ENCODE measurements at places on chromosomes 2 and 18. TPM values are rescaled to one million over a fixed set of nuclear protein-coding genes. Genes with fewer than 3 reads are reported as not detected.
A peak's percentile ranks its signal among the peaks of the same experiment; 100 is the strongest.

DNA sequence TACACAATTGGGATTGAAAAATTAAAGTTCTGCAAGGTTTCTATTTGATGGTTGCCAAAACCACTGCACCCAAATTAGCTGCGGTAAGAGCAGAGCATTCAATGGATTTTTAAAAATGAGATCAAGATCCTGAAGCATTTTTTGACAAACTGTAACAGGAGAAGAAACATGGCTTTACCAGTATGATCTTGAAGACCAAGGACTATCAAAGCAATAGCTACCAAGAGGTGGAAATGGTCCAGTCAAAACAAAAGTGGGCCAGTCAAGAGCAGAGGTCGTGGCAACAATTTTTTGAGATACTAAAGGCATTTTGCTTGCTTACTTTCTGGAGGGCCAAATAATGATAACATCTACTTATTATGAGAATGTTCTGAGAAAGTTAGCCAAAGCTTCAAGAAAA lies 186.8 kb downstream of the RDH14 start:
- no peaks in the 10 kb centered on the region for H3K27me3 ChIP-seq
- H3K4me3 ChIP-seq: no peak overlapping the region
- no peak for DNase-seq
- no peak overlapping the region for H3K27ac ChIP-seq
- H3K4me1 ChIP-seq: peaks cover 4% of the 10 kb centered on the region

DNA sequence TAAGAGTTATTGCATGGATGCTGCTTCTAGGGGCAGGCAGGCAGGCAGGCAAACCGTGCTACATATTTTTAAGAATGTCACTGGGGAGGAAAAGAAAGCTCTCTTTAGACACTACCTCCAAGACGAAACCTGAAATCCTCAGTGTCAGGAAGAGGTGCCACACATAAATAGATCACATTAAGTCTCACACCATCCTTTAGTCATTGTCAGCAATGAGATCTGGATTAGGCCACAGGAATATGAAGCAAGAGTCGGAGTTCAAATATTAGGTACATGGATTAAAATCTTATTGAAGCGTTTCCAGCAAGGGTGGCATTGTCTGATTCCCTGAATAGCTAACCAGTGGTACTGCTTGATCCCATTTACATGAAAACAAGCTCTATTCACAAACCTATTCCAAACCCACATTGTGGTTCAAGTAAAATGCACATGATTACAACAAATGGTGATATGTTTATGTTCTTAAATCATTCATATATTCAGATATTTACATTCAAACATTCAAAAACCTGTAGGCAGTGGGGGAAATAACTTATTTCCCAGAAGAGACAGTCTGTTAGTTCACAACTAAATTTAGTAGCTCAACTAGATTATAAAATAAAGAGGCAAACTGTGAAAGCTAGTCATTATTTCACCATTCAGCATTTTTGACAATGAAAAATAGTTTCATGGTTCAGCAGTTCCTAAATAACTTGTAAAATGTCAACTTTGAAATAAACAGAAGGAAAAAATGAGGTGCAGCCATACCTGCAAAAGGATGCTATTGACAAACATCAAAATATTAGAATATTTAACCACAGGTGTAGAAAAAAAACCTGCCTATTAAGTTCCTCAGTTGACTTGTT lies 195.4 kb upstream of the SIX3 start:
- no peaks in the 10 kb centered on the region for H3K36me3 ChIP-seq
- H3K27me3 ChIP-seq: peaks cover 2% of the 10 kb centered on the region
- H3K27ac ChIP-seq: no peak overlapping the region
- H3K4me3 ChIP-seq: no peak overlapping the region
- H3K4me1 ChIP-seq: no peaks in the 10 kb centered on the region
- no peak for DNase-seq

DNA sequence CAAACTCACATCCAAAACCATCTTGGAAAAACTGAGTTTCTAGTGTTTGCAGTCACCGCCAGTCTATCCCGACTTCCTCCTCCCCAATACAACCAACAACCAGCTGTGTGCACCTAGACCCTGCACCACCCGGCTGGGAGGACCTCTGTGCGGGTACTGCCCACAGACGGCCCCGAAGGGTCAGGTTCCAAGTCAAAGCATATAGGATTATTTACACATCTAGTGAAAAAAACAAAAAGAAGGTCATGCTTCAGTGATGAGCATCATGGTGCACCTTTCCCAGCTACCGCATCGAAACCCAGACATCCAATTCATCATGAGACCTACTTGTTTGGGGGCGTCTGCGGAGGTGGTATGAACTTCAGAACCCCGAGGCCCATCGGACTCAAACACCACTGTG lies 124.8 kb downstream of the ZNF516 start:
- peaks cover 4% of the 10 kb centered on the region for H3K4me1 ChIP-seq
- no peaks in the 10 kb centered on the region for H3K27me3 ChIP-seq
- H3K36me3 ChIP-seq: peaks cover 20% of the 10 kb centered on the region

DNA sequence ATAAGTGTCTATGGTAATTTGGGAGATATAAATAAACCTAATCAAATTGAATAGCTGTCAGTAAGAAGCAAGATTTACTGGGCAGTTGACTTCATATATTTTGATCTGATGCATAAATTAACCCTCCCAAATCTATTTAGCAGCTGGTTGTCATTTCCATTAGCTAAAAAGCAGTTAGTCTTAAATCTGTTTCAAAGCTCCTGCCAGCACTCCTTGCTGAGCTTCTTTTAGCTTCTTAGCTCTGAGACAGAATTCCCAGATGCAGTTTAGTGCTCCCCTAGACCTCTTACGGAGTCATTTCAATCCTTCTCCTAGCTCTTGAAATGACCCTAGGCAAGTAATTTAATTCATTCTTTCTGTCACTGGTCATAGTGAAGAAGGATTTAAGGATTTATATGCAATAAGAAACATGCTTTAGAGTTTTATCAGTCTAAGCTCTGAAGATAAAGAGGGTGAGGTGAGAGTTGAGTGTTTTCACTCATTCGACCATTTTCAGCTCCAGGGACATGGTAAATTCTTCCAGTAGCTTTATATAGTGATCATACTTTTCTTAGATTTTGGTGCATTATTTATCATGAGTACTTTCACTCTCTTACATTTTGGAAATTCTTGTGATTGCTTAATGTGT lies 98.9 kb downstream of the PHLPP1 start:
- H3K4me1 ChIP-seq: peaks cover 7% of the 10 kb centered on the region
- no peak overlapping the region for H3K4me3 ChIP-seq
- no peaks in the 10 kb centered on the region for H3K27me3 ChIP-seq
- H3K36me3 ChIP-seq: no peaks in the 10 kb centered on the region

DNA sequence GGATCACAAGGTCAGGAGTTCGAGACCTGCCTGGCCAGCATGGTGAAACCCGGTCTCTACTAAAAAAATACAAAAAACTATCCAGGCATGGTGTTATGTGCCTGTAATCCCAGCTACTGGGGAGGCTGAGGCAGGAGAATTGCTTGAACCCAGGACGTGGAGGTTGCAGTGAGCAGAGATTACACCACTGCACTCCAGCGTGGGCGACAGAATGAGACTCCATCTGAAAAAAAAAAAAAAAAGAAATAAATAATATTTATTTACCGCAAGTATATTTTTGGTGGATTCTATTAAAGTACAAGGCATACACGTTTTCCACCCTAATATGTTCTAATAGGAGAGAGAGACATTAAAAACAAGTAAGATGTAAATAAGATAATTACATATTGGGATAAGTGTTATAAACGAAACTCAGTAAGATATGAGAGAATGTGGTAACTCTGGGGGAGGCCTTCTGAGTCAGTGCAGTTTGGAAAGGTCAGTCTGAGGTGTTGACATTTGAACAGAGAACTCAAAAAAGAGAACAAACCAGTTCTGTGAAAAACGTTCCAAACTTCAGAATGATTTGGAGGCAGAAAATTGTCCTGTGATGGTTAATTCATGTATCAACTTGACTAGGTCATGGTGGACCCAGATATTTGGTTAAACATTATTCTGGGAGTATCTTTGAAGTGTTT lies 8.8 kb upstream of the POLI start:
- no peaks in the 10 kb centered on the region for H3K36me3 ChIP-seq
- no peak overlapping the region for H3K27ac ChIP-seq
- H3K4me1 ChIP-seq: peaks cover 3% of the 10 kb centered on the region
- no peak overlapping the region for H3K4me3 ChIP-seq

DNA sequence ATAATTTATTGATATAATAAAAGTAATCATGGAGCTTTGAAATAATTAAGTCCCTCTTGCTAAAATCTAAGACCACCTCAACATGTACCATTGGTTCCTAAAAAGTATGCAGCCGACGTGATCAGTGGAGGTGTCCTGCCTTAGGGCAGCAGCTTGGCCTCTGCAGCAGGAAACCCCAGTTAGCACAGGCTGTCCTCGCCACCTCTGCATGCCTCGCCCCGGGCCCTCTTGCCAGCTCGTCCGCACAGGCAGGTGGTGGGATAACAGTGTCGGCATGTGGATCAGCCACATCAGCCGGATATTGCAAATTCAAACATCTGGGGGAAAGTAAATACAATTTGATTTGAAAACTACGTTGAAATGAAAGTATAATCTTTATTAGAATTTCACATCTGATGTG lies 22.9 kb downstream of the COA5 start:
- H3K4me3 ChIP-seq: no peak overlapping the region
- H3K27ac ChIP-seq: no peak overlapping the region
- peaks cover 12% of the 10 kb centered on the region for H3K36me3 ChIP-seq
- no peak for DNase-seq
- H3K27me3 ChIP-seq: no peaks in the 10 kb centered on the region

- H3K27me3 ChIP-seq: peaks cover 76% of the 10 kb centered on the region
- no peak for DNase-seq
- H3K4me1 ChIP-seq: 0 out of 2 replicates have a peak, but pooled peaks cover 2% of the 10 kb centered on the region
- H3K36me3 ChIP-seq: no peaks in the 10 kb centered on the region
- H3K27ac ChIP-seq: no peak overlapping the region
Observed at GRCh38 chr2:86791573-86791972, 860 bp upstream of the CD8A start.

DNA sequence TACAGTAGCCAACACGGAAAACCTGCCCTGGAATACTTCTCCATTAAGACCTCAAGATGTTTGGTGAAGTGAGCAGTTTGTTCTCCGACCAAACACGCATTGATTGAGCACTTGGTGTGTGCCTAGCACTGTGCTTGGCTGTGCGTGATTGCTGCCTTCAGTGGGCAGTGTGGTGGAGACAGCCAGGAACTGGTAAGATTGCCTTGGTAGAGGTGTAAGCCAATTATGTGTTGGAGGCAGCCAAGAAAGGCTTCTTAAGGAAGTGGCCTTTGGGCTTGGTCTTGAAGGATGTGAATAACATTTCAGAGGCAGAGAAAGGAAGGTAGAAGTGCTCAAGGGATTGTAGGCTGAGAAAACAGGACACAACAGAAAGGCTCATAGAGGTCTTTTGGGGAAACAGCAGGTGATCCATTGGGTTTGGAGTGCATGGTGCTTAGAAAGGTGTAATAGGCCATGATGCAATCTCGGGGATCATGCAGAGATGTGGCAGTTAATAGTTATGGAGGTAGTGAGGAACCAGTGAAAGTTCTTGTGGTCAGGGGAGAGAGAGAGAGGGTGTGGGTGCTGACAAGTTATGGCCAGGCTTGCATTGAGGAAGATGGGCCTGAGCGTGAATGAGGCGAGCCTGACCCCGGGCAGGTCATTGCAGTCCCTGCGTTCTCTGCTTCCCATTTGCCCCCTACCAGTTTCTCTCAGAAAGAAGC lies 6.3 kb downstream of the B3GNT2 start:
- DNase-seq: no peak
- no peak overlapping the region for H3K27ac ChIP-seq
- no peaks in the 10 kb centered on the region for H3K27me3 ChIP-seq
- no peak overlapping the region for H3K4me3 ChIP-seq
- no peaks in the 10 kb centered on the region for H3K36me3 ChIP-seq

- no peak overlapping the region for H3K4me3 ChIP-seq
- no peaks in the 10 kb centered on the region for H3K36me3 ChIP-seq
- no peak for DNase-seq
- H3K27me3 ChIP-seq: no peaks in the 10 kb centered on the region
- no peak overlapping the region for H3K27ac ChIP-seq
- H3K4me1 ChIP-seq: no peaks in the 10 kb centered on the region
Observed at GRCh38 chr2:210536973-210537650, 19.3 kb upstream of the CPS1 start.

- no peak overlapping the region for H3K4me3 ChIP-seq
- peaks cover 39% of the 10 kb centered on the region for H3K27me3 ChIP-seq
Observed at GRCh38 chr2:71852141-71852711, 295.4 kb downstream of the CYP26B1 start.

GRCh38 chr2:162839419-162839818 lies 852 bp upstream of the KCNH7 start:
- H3K27ac ChIP-seq: no peak overlapping the region
- H3K4me1 ChIP-seq: no peaks in the 10 kb centered on the region
- H3K27me3 ChIP-seq: no peaks in the 10 kb centered on the region
- DNase-seq: no peak
- no peak overlapping the region for H3K4me3 ChIP-seq

DNA sequence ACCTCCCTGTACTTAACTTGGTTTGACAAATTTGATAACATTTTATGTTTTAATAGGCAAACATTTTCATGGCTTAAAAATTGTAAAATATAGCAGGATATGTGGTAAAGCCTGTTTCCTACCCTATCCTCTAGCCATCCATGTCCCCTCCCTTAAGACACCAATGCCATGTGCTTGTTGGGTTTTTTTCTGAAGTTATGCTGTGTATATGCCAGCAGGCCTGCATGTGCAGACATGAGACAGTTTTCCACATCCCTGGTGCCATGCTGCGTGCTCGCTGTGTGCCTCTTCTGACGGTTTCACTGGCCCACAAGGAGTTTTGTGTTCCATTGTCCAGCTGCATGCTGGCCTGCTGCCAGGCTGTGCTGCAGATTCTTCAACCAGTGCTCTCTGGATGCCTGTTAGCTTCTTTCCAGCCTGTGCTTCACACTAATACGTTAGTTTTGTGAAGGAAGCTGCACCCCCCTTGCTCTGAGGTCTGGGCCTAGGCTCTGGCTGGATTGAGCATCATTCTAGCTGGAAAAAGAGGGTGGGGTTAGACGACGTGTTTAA lies 16.9 kb downstream of the INPP4A start:
- H3K4me3 ChIP-seq: no peak overlapping the region
- DNase-seq: no peak
- H3K27me3 ChIP-seq: no peaks in the 10 kb centered on the region
- H3K4me1 ChIP-seq: peaks cover 28% of the 10 kb centered on the region
- H3K36me3 ChIP-seq: no peaks in the 10 kb centered on the region

DNA sequence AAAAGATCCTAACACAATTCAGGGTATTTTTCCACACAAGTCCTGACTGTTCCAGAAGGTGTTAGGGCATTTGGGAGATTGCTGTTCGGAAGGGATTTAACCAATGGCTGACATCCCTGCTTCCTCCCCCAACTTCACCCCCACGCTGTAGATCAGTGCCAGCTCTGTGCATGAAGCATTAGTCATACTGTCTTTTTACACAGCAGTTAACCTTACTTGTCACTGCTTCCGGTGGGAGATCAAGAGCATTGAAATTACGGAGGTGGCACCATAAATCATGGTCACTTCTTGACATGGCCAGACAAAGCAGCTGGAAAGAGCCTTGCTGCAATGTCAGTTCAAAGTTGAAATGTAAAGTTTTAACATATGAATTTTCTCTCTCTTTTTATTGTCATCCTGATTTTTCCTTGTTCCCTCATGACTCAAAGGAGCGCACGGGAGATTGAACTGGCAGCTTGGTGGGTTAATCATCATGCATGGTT lies 70.2 kb downstream of the HRH4 start:
- H3K36me3 ChIP-seq: no peaks in the 10 kb centered on the region
- DNase-seq: peak; percentile 56
- H3K27me3 ChIP-seq: peaks cover 13% of the 10 kb centered on the region
- H3K27ac ChIP-seq: no peak overlapping the region
- H3K4me1 ChIP-seq: 0 out of 2 replicates have a peak, but pooled peaks cover 2% of the 10 kb centered on the region
- no peak overlapping the region for H3K4me3 ChIP-seq

Gene CRYGD
- not detected for total RNA-seq

Gene SKA1
- 13.9 TPM for total RNA-seq

Gene TEX44
- not detected for total RNA-seq

Gene TMEM247
- not detected for total RNA-seq

Gene UGT1A10
- not detected for total RNA-seq

Gene YES1
- total RNA-seq: 62.0 TPM

Gene C1GALT1C1L
- 0.28 TPM for total RNA-seq

Gene NRP2
- total RNA-seq: 43.3 TPM

Gene GTF2A1L
- total RNA-seq: not detected

Measured in IMR-90 (cell line).